ENCODE measurements at places on chromosomes 1 and 21.

GRCh38 chr21:20661246-20661645 lies 337.0 kb upstream of the NCAM2 start:
- no peak for DNase-seq

DNA sequence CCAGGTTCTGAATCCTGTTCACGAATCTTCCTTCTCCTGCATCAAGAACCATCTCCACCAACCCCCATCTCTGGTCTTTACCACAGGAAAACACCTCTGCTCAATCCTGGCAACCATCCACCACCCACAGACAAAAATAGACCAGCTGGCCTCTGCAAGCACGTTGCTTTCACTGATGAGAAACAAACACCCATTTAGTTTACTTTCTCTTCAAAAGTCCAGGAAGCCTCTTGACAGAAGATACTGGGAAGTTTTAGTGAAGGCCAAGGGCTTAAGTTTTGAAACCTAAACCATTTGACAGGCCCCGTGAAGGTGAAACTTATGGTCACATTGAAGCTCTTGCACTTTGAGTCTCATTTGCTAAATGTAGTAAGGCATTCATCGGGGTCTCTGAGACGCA lies 122.6 kb upstream of the PPP2R5A start:
- no peak for DNase-seq

DNA sequence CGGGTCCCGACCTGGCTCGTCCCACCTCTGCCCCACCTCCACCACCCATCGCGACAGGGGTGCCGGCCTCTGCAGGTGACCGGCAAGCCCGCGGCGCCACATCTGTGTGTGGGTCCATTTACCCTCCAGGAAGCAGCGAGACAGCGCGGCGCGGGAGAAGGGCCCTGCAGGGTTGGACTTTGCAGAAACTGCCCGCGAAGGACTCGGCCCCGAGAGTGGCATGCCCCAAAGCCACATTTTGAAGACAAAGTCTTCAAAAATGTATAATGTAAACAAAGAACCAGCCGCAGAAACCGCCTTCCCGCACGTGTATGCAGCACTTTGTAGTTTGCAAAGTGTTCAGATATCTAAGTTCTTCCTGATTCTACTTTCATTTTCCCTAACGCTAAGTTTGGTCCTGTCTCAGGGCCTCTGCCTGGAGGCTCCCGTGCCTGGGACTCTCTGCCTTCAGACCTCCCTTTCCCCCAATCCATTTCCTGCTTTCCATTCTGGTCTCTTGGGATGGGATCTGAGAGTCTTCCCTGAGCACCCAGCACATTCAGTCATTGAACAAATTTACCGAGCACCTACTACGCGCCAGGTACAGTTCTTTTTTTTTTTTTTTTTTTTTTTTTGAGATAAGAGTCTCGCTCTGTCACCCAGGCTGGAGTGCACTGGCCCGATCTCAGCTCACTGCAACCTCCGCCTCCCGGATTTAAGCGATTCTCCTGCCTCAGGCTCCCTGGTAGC lies 524 bp upstream of the TMCO4 start:
- peak; percentile 20 for DNase-seq

DNA sequence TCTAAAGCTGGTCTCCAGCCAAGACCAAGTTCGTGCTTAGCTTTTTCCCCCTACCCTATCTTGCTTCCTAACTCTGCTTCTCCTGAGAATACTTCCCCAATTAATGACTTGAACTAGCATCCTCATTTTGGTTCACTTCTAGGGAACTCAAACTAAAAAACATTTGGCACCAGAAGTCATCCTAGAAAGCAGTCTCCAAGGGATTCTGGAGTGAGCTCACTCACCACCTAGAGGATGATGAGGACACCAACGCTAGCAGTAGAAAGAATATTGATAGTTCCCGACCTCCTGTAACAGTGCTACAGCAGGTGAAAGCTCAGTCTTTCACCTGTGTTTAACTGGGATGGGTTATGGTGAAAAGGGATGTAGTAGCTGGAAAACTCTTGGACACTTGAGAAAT lies 4.7 kb upstream of the PSMB2 start:
- no peak for DNase-seq

DNA sequence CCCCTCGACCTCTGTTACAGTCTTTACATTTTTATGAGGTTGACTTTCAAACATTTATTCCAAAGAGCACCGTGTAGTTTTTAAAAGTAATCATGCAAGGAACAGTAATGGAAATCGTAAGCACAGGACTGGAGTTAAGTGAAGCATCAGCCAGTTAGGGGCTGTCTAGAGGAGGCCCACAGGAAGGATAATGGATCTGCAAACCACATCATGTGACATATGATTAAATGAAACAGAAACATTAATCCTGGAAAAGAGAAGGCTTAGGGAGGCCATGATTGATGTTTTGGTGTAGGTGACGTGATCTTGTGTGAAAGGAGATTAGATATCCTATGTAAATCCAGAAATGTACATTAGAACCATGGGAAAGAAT lies 25.0 kb downstream of the RGS7 start:
- DNase-seq = no peak

DNA sequence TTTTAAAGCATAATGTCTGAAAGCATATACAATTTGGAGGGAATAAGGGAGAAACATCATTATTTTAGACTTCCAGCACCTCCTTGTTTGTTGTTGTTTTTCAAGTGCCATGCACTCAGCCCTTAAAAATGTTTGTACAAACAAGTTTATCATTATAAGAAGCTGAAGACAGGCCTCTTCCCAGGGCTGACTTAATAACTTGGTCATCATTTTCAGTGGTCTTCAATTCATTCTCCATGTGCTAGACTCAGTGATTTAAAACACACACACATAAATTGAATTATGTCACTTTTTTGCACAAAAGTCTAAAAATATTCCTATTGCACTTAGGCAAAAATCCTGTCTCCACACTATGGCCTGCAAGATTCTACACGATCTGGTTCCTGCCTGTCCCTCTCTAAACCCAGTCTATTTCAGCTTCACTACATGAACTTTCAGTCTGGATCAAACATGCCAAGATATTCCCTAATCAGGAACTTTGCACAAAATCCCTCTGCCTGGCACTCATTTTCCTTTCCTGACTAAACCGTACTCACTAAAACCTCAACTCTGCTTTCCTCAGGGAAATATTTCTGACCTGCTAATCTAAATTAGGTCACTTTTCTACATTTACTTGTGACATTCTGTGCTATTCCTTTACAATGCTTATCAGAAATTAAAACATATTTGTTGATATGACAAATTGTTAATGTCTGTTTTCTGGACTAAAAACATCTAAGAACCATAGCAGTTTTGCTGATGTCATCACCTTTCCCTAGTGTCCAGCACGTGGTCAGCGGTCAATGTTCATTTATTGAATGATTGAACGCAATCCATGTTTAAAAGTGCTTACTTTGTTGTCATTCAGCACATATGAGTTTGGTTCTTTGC lies 14.8 kb upstream of the GBP5 start:
- no peak for DNase-seq

DNA sequence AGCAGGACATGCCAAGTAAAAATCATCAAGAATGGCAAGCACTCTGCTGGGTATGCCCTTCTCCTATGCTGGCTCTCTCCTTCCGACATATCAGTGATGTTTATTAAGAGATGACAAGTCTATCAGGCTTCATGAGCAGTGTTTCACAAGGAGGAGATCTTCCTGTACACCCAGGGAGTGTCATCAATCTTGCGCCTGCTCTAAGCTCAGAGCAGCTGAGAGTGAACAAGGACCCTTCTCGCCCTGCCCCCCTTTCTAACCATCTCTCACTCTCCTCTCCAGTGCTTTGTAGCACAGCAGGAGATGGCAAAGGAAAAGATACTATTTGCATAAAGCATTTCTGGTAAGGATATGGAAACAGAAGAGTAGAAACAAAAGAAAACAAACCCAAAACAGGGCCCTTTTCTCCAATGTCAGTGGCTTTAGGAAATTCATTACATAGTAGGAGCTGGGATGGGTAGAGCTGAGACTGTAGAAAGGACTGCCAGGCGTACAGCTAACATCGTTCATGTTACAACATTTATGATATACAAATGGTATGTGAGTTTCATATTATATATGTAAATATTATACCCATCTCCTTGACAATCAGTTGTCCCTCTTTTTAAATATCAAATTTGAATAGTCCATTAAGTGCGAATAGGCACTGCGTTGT lies 201.7 kb downstream of the NUF2 start:
- no peak for DNase-seq

Measured in HL-60 (cell line).